DND-41 (cell line): ENCODE measurements at places on chromosomes 11 and 22.
A peak's percentile ranks its signal among the peaks of the same experiment; 100 is the strongest.

DNA sequence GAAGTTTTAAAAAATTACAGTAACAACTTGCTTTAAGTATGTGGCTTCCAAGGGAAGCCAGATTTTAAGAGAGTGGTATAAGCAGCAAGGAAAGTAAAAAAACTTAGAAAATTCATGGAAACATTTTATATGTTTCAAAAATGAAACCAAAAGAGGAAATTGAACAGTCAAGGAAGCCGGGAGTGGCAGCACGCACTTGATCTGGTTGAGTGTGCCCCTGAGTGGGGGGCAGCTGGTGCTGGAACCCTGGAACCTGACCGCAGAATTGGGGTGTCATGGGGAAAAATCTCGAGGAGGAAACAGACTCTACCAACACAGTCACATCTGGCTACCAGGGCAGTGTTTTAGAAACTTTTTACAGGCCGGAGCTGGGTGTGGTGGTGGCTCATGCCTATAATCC, 14.0 kb downstream of the MICALL1 start:
- DNase-seq, result no peak

DNA sequence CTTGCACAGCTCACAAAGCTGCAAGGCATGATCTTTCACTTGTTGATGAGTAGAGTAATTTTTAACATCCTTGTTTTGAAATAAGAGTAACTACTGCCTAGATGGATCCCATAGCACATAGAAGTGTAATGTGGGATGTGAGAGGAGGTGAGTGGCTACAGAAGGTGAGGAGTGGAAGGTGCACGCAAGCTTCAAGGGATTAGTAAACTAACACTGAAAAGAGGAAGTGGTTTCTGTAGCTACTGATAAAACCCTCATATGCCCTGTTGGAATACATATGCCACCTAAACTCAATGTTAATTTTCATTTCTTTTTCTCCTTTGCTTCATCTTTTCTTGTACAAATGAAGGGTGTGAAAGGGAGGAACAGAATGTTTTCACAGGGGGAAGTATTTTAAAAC, 22.0 kb upstream of the CTSC start:
- peak; percentile 42 for DNase-seq

DNA sequence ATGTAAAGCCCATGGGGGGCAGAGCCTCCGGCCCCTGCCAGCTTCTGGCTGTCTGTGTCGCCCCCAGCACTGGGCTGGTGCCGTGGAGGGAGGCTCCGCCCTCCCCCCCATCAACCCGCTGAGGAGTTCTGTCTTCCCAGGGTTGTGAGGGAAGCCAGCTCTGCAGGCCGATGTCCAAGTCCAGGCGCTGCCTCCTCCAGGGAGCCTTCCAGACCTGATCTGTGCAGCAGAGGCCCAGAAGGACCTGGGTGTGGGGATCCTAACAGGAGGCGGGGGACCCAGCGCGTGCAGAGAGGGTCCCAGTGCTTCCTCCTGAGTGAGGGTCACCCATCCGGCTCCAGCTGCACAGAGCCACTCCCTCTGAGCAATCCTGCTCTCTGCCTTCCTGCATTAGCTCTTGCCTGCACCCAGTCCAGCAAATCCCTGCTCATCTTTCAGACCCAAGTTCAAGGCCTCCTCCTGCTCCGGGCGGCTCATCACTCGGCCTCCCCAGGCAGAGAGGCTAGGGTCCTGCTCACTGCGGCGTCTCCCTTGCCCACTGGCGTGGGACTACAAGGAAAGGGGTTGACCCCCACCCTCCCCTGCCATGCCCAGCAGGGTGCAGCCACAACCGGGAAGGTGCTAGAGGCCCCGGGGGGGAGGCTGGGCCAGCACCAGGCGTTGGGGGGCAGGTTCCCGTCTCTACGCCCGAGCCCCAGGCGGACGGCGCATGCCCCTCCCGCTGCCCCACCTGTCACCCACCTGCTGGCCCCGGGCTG, 16.4 kb downstream of the PRR33 start:
- DNase-seq, result no peak

DNA sequence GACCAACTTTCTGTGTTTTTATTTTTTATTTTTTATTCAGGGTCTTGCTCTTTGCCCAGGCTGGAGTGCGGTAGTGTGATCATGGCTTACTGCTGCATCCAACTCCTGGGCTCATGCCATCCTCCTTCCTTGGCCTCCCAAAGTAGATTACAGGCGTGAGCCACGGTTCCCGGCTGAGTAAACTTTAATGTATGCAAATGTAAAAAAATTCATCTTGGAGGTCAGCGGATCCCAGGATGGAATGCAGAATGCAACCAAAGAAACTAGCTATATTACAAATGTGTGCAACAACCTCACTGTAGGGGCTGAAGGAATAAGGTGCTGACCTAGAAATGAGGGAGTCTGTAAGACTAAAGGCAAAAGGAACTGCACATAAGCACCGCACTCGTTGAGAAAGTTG, 6.2 kb upstream of the CDK2AP2 start:
- no peak for DNase-seq

DNA sequence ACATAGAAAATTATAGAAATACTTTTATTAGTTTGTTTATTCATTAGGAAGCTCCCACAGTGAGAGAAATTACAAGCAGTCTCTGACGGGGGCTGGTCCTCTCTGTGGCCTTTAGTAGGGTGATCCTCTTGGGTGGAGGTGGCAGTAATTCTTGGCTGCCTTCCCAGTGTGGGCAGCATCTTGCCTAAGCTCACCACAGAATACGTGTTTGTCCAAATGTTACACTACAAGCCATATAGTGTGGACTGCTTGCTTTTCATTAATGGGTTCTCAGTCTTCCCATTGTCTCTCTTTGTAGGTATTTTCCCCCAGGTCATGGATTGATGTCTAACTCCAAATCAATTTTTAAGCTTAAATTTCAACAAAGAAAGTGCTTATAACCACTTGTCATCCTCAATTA, 43.3 kb downstream of the ENDOD1 start:
- no peak for DNase-seq

GRCh38 chr11:45444796-45445195, 158.7 kb upstream of the SYT13 start:
- no peak for DNase-seq

- peak; percentile 16 for DNase-seq
These were observed 251.9 kb downstream of the ST3GAL4 start for GRCh38 chr11:126607374-126607773.

GRCh38 chr11:33930317-33931021, 38.6 kb upstream of the LMO2 start:
- no peak for DNase-seq

- DNase-seq, result no peak
These were observed 1.7 kb downstream of the PPFIBP2 start for GRCh38 chr11:7515447-7515886.

- DNase-seq, result no peak
These were observed 16.8 kb downstream of the PIWIL4 start for GRCh38 chr11:94583866-94584500.

DNA sequence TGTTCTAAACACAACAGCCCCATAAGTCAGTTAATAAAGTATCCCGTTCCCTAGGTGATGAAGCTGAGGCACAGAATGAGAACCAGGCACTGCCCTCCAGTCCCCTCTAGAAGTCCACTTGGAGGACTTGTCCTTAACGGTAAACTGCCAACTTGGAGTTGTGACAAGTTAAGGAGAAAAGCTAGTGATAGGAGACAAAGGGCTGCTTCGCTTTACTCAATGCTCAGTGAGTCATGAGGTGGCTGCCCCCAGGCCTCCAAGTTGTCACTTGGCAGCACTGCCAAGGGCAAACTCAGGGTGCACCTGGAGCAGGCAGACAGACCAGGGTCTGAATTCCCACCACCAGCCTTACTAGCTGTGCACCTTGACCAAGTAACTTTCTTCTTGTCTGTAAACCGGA, 13.5 kb downstream of the SLC43A1 start:
- DNase-seq, result no peak

DNA sequence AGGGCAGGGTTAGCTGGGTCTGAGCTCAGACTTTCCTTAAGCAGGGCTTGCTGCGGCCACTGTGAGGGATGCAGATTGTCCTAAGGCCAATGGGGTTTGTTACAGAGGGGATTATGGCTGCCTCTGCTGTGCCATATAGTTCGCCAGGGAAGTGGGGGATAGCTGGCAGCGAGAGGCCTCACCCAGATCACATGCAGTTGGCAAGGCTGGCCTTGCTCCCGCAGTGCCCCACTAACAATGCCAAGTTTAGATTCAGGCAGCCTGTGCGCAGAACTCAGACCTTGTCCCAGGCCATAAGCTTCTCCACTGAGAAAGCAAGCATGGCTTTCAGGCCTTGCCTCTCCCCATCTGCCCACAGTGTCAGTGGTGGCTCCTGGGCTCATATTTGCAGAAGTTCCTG, 4.7 kb upstream of the APOL2 start:
- DNase-seq, result no peak

GRCh38 chr11:76263657-76264056, 57.4 kb upstream of the WNT11 start:
- DNase-seq, result no peak

GRCh38 chr11:72771507-72771906, 19.3 kb upstream of the ARAP1 start:
- no peak for DNase-seq

DNA sequence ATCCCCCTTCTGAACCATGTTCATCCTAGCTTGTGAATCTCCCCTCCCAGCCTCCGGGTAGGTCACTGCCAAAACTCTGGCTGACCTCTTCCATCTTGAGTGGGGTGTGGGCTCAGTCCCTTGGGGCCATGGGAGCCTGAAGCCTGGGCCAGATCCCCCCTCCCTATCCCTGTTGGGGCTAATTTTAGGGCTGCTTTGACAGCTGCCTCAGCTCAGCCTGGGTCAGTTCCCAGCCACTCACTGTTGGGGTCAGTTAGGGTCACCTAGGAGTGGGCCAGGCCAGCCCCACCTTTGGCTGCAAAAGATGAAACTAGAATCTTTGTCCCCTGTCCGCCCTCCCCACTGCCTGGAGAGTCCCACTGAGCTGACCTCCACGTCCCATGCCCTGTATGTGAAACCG, 29.8 kb upstream of the P2RY2 start:
- no peak for DNase-seq

DNA sequence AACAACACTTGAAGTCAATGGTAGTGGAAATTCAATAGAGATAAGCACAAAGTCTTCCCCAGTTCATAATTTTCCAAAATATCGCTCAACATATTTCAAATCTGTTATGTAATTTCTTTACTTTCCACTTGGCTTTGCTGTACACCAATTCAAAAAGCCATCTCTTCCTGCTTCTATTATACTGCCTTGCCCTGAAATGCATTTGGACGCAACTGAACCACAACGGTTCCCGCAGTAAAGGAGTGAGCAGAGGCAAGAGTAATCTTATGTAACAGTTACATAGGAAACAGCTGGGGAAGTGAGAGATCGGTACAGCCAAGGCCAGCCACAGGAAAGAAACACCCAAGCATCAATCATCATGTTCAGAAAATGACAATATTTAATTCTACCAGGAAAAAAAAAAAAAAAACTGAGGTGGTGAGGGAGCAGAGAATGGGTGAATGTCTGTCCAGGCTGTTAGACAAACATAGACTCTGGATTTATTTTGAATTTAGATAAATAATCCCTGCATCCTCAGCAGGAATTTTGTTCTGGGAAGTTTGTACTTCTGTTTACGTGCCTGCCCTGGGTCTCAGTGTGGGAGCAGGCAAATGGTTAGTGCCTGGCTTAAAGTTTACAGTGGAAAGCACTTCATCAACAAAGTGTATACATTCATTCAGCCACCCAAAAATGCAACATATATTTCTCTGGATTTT, 392.2 kb downstream of the ETS1 start:
- DNase-seq, result peak; percentile 88

DNA sequence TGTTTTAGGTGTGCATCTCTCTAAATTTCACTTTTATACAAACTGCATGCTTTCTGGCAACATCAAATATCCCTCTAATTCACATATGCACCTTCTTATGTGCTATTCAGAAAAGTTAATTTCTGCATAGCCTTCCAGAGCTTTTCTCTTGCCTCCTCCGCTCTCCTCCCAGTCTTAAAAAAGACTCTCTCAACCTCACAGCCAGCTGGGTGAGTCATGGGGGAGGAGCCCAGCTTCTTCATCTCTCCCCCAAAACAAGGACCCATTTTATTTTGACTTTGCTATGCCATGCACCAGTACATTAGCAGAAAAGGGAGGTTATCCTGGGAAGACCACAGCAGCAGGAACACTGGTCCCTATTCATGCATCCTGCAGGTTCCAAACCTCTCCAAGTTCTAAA, 234.4 kb downstream of the KCNA4 start:
- no peak for DNase-seq

DNA sequence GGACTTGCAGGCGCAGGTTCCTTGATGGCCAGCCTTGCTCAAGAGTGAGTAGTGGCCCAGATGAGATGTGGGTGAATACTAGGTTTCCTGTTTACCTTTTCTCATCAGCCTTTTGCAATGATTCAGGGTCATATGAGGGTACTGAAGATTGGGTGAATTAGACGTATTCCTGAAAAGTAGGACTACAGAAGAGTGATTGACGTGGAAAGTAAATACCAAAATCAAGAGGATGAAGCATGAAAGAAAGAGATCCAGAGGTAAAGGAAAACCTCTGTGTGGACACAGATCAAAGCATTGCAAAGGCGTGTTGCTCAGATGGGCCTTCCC, 59.9 kb downstream of the CYB5R2 start:
- DNase-seq, result no peak

DNA sequence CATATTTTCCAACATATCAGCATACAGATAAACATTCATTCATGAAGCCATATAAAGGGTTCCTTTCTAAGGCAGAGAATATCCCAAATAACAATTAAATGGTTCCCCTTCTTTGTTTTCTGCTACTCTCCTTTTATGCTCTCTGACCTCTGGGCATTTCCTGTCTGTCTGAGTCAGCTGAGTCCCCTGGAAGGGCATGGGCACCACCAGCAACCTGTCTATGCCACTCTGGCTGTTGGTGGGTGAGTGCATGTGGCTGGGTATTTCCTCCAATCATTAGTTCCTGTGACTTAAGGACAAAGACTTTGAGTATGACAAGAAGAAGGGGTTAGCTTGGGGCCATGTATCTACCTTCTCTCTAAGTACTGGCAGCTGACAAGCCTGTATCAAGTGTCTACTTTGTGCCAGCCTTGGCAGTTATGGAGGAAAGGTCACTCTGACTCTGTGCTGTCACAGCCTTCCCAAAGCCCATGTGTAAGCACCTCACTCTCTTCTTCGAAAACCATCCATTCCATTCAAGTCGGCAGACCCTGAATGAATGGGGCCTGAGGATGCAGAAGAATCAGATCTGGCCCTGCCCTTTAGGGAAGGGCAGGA, 86.3 kb upstream of the PHOX2A start:
- no peak for DNase-seq
